ENCODE measurements at places on chromosomes 5 and 9.
A peak's percentile ranks its signal among the peaks of the same experiment; 100 is the strongest.

DNA sequence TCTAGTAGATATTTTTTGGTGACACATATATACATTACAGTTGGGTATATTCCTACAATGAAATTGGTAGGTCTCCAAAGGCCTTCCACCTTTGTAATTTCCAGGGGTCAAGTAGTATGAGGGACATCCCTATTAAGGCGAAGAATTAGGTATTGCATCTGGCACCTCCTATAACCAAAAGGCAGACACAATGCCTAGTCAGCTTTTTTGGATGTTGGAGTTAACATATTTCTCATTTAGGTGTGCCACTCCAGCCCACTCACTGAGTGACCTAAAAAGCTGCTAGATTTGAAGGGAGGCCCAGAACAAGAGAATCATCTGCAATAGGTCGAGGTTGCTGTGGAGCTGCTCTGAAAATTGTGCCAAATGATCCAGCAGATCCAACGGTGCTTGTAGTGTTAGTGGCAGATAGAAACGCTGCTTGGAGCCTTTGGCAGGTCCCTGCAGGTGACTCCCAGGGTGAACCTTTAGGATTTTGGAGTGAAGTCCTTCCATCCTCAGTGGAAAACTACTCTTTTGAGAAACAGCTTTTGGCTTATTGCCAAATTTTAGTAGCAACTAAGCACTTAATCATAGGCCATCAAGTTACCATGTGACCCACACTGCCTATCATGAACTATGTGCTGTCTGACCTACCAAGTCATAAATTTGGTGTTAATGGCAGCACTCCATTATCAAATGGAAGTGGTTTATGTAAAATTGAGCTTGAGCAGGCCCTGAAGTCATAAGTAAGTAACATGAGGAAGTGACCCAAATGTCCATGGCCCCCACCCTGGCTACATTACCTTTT, 15.7 kb upstream of the FNIP1 start:
- peak; percentile 11 for DNase-seq

DNA sequence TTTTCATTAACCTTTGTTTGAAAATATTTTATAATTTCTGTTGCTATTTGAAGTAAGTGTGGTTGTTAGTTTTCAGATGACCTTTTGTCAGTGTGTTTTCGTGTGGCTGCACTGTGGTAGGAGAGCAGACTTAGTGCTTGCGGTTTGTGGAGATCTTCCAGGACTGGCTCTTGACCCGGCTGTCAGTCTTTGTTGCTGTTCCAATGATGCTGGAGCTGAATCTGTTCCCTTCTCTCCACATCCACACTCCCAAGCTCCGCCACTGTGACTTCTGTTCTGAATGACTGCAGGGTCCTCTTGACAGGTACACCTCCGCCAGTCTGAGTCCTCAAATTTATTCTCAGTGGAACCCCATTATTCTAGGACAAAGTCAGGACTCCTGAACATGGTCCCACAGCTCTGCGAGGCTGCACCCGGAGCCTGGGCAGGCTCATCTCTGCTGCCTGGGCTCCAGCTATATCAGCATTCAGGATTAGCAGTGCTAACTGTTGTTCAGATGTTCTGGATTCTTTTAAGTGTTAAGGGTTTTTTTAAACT, 126.0 kb downstream of the WNK2 start:
- no peak for DNase-seq

DNA sequence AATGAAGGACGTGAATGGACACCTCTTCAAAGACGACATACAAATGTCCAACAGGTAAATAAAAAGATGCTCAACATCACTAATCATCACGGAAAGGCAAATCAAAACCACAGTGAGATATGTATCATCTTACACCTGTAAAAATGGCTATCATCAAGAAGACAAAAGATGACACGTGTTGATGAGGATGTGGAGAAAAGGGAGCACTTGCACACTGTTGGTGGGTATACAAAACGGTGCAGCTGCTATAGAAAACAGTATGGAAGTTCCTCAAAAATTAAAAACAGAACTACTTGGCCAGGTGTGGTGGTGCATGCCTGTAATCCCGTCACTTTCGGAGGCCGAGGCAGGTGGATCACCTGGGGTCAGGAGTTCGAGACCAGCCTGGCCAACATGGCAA, 47.9 kb downstream of the STK10 start:
- DNase-seq = no peak

- DNase-seq = peak; percentile 44
Measured at GRCh38 chr5:56490971-56491468, 257.9 kb upstream of the ANKRD55 start.

- peak; percentile 80 for DNase-seq
Measured at GRCh38 chr5:93717162-93717561, 24.2 kb downstream of the POU5F2 start.

DNA sequence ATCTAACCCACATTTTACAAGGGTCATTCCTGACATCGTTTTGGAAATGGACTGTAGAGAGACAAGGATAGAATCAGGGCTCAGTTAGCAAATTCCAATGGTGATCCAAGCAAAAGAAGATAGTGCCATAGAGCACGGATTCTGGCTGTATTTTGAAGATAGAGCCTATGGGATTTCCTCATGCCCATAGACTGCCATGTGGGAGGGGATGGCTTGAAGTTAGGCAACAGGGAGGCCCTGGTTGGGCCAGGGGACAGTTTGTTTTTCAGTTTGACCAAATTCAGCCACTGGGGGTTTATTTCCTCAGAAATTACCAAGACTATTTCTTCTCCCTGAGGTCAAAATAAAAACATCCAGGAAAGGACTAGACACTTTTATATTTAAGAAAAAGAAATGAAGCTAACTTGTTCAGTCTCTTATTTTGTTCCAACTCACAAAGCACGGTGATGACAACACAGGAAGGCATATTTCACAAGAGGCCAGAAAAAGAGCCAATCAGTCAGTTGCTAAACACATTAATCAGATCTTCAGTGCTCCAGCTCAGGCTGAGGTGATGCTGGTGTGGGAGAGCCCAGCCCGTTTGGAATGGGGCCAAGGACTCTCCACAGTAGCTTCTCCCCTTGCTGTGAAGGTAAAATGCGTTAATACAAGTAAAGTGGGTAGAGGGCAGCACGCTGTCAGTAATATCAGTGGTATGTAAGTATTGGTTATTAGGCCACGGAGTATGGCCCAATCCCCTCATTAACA, 4.4 kb upstream of the DCTN4 start:
- peak; percentile 96 for DNase-seq

DNA sequence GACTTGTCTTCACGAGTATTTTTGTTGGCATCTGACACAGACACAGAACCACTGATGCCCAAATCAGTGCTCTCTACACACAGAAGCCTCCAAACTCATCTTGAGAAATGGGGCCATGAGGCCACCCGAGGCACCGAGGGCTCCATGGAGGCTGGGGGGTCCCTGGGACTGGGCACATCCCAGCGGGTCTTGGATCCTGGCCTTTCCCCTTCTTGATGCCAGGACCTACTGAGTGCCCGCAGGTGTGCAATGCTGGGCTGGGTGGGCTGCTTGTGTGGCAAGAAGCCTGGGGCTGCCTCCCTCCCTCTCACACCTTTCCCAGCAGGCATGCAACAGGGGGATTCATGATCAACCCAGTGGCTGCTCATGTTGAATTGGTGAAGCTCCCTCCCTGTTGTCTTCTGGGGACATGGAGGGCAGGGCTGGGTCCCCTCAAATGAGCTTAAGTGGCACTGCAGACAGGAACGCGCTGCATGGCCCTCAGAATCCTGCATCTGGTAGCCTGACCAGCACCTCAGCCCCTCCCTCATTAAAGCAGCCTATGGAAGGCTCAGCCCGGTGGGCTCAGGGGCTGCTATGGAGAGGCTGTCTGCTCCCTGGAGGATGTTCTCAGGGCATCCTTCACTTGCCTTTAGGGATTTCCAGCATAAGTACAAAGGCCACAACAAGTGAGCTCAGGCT, 63.7 kb upstream of the SIMC1 start:
- no peak for DNase-seq

- DNase-seq = no peak
Measured at GRCh38 chr9:129235931-129236331, 57.9 kb upstream of the IER5L start.

GRCh38 chr9:120446671-120447070, 133.3 kb downstream of the CDK5RAP2 start:
- DNase-seq = no peak

DNA sequence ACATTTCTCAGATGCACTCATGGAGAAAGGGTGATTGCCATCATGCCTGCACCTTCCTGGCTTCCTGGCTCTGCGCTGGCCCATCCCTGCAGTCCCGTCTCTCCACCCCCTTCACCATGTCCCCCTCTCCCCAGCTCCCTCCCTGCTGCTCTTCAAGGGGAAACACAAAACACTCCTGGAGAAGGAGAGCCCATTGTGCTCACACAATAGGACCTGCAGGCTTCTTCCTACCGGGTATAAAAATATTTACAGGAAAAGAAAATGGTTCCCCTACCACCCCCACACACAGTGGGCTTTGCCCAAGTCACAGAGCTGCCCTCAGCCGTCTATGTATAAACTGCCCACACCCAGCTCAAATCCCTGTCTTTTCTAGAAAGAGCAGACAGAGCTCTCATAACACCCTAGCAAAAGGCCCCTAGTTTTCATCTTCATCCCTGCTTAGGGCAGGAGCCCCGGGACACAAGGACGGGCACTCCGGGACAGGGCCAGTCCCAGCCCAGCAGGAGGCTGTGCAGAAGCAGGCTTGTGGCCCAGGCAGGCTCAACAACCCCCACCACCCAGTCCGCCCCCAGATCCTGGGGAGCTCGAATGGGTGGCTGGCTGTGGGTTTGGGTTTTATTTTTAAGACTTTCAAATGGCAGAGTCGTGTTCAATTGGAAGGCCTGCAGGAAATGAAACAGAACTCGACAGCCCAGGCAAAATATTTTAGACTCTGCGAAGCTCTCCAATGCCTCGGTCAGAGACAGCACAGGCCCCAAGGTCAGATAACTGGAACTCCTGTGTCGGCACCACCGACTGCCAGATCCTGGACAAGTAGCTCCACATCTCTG, 77.3 kb downstream of the LRSAM1 start:
- DNase-seq = no peak

GRCh38 chr5:97454015-97454414, 271.0 kb upstream of the RIOK2 start:
- no peak for DNase-seq

GRCh38 chr9:27145143-27145542, 36.1 kb downstream of the TEK start:
- DNase-seq = no peak

GRCh38 chr9:70412832-70413463, 1.5 kb downstream of the KLF9 start:
- DNase-seq = peak; percentile 64

GRCh38 chr9:86516564-86516963, 162.4 kb upstream of the TUT7 start:
- DNase-seq = no peak

- DNase-seq = no peak
Measured at GRCh38 chr5:40271476-40271875, 408.2 kb upstream of the PTGER4 start.

- no peak for DNase-seq
Measured at GRCh38 chr9:4114569-4115505, 185.0 kb downstream of the GLIS3 start.

DNA sequence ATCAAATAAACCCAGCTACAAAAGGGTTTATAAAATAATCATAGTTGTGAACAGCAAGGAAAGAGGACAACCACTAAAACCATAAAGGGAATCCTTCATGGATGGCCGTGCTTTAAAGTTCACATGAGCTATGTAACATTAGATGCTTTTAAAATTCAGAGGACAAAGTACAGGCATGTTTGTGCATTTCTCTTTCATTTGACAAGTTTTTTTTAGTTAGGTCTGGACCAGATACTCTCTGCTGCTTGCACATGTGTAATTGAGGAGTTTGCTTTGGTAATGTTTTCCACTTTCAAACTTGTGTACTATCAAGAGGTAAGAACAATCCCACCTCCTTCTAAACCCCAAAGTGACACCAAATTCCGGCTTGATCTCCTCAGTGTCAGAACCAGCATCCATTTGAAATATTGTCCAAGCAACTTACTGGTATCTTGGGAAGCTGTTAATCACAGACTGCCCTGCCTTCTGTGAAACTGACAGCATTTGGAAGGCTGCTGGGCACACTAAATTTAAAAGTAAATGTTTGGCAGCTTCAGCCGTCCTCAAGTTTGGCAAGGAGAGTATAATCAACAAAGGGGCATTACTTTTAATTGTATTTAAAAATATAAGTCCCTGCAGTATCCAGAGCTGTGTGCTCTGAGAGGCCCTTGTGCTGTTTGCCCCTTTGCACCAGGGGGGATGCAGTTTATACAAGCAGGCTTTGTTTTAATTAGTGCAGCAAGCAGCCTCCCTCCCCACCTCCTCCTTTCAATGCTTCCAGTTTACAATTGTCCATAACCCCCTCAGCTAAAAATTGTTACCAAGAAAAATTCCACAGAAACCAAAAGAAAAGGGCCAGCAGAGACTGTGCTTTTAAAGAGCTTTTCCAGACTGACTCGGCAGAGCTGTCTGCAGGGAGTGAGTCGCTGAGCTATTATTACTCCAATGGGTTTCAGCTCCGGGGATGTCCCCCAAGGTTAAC, 328.3 kb upstream of the MPDZ start:
- no peak for DNase-seq

DNA sequence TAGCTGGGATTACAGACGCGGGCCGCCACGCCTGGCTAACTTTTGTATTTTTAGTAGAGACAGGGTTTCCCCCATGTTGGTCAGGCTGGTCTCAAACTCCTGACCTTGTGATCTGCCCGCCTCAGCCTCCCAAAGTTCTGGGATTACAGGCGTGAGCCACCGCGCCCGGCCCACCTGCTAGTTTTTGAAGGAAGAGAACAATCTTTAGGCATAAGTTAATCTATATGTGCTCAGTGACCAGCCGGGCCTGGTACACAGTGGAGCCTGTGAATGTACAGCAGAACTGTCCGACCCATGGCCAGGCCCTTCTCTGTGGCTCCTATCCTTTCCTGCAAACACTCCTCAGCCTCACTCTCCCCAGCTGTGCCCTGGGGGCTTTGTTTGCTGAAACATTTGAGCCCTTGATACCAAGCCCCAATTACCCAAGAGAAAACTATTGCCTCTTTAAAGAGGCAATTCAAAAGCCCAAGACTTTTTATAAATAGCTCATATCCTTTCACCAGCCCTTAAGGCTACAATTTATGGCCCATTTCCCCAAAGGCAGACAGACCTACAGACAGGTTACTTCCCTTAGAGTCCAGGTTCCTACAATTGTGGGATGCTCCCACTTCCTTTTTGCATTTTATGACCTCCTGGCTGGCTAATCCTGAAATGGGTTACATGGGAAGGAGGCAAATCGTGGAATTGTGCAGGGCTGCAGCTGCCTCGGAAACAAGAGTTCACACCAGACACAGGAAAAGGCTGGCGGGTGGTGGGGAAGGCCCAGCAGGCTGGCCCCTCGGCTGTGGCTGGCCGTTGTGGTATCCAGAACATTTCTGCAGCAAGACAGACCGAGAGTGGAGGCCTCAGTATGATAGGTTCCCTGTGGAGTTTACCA, 37.5 kb downstream of the SPRY4 start:
- DNase-seq = no peak

GRCh38 chr5:37723162-37723961, 116.5 kb downstream of the GDNF start:
- DNase-seq = peak; percentile 48
